Pancreas (tissue), 10 donors: ENCODE measurements at places on chromosomes 7 and 10.

DNA sequence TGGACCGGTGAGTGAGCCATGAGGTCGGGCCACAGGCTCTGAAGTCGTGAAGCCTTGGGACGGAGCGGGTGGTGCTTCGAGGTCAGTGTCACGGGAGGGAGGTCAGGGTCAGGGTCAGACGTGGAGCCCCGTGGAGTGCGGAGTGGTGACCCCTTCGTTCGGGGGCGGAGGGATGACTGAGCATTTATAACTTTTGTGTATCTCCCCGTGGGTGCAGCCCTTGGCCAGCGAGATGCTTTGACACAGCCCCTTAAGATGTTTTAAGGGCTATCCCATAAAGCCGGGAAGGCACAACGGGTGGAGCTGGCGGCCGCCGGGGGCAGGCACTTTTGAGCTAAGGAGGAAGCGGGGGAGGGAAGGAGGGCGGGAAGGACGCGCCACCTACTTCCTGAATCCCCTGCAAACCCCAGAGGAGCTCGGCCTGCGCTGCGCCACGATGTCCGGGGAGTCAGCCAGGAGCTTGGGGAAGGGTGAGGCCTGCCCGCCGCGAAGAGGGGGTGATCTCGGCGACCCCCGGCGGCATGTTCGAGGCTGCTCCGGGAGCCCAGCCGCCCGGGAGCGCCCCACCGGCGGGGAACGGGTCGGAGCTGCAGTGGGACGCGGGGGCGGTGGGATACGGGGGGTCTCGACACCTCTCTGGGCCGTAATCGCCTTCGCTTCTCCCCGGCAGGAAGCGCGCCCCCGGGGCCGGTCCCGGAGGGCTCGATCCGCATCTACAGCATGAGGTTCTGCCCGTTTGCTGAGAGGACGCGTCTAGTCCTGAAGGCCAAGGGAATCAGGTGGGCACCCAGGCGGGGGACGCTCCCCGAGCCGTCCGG lies at the start of gene GSTO1:
Gene GSTO1, plus strand, starts transcription at position 400 of the 818 bp plus-strand sequence. Its CDS starts 37 bp downstream, at position 437.
- DNase-seq, result peak; percentile 69

GRCh38 chr10:129085811-129086210 lies 381.2 kb upstream of the MGMT start:
- DNase-seq, result no peak

GRCh38 chr10:45471531-45472310 lies 97.7 kb downstream of the ALOX5 start:
- no peak for DNase-seq

DNA sequence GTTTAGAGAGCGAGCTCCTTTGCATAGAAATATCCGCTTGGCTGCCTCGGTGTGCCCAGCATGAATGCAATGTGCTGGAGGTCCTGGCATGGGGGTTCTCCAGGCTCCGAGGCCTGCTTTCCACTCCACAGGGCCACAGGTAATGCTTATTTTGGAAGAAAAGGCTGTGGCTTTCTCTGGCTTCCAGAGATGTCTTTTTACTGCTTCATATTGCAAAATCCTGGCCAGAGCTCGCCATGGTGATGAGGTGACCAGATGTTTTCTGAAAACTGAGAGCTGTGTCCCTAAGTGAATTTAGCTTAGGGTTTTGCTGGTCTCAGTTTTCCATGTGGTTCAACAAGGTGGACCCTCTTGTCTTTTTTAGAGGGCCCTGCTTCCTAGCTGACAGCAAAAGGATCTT lies 65.2 kb downstream of the BMPER start:
- DNase-seq, result no peak
